A673 (cell line): ENCODE measurements at places on chromosomes 3 and 15.

DNA sequence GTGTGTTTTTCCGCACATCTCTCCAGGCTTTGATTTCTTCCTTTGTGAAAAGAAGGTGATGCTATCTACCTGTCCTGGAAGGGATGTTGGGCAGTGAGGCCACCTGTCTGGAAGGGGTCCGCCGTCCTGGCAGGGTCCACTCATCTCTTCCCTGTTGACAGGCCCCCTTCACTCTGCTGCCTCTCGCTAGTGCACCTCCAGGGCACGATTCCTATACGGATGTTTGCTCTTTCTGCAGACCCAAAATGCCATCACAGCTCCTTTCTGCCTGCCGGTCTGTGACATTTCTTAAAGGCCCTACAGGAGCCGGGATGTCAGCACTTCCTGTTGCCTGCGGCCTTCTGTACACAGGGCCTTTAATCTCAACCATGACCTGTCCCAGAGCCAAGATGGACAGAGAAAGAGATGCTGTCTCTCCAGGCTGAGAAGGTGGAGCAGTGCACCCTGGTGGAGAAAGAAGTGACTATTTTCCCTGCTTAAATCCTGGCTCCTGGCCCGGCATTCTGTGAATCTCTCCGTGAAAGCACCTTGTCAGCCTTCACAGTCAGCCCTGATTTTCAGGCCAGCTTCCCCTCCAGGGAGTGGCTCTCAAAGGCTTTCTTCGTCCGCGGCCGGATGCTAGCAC is 7.4 kb downstream of the FAM3D start:
- DNase-seq = peak; percentile 30

- DNase-seq = no peak
Observed at GRCh38 chr3:71497367-71497897, 86.1 kb downstream of the FOXP1 start.

DNA sequence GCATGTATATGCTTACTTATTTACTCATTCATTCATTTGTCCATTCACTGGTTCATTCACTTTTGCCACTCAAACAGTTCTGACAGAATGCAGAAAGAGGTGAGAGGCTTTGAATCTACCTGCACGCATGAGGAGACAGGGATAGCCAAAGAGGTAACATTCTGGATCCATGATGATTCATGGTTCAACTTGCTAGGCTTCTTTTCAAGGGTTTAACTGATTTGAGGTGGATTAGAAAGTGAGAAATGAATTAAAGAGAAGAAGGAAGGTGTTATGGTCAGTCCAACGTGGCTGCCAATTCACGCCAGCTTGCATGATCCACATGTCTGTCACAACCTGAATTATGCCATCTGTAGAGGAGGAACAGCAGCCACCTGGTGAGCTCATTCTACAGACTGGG is 260.6 kb downstream of the ARRDC4 start:
- DNase-seq = no peak

- DNase-seq = peak; percentile 13
Observed at GRCh38 chr3:31620656-31621055, 87.9 kb downstream of the STT3B start.

DNA sequence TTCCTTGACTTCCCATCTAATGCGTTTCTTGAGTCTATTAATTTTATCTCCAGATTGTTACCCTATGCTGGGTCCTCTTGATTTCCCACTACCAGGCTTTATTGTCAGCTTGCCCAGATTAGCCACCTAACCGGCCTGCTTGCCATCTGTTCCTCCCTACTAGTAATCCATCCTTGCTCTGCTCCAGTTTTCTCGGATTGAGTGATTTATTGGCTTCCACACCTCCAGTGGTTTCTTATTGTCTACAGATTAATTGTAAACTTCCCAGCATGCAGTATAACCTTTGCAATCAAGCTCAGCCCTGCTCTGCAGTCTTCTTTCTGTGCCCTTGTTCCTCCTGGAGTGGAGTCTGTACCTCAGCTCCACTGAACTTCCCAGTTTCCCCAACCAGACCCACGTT is 63.4 kb downstream of the ARHGEF26 start:
- DNase-seq = no peak
